Inflammatory macrophage (primary cell): ENCODE measurements at places on chromosomes 7 and 10.

DNA sequence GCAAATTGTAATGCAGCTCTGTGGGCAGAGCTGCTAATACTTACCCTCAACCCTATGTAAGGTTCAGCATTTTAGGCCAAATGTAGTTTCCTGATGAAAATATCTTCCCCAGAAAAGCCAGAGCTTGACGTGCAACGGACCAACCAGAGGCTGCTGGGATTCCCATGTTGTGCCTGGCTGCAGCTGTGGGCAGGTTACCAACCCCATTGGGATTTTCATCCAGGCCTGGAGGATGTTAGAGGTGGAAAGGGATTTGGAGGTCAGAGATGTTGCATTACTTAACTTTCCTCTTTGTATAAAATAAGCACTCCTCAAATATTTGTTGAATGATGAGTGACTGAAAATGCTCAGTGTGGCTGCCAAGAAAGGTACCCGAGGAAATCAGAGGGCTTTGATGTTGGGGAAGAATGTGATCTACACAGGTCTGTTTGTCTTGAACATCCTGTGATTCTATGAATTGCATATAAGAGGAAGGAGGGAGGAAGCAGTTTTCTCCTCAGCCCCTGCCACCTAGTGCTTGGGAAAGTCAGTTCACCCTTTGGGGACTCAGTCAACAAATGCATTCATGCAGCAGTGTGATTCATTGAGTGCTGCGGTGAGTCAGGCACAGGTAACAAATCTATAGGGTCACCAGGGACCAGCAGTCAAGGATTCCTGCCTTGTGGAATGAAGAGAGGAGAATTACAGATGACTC, 487.2 kb downstream of the RPS24 start:
- no peak for DNase-seq

DNA sequence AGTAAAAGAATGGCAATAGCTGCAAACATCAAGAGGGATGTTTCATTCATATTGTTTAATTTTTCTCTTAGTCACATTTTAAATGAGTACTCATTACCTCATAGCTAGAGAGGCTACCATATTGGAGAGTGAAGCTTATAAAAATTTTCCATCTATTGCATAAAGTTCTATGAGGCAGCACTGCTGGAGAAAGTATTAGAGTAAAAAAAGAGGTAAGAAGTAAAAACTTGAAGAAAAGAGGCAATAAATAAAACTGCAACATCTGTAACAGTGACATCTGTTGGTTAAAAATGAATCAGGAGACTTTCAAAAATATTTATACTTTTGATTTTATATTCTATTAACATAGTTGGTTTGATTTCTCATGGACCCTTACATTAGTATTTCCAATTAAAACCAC, 284.5 kb upstream of the SEMA3D start:
- DNase-seq = no peak

DNA sequence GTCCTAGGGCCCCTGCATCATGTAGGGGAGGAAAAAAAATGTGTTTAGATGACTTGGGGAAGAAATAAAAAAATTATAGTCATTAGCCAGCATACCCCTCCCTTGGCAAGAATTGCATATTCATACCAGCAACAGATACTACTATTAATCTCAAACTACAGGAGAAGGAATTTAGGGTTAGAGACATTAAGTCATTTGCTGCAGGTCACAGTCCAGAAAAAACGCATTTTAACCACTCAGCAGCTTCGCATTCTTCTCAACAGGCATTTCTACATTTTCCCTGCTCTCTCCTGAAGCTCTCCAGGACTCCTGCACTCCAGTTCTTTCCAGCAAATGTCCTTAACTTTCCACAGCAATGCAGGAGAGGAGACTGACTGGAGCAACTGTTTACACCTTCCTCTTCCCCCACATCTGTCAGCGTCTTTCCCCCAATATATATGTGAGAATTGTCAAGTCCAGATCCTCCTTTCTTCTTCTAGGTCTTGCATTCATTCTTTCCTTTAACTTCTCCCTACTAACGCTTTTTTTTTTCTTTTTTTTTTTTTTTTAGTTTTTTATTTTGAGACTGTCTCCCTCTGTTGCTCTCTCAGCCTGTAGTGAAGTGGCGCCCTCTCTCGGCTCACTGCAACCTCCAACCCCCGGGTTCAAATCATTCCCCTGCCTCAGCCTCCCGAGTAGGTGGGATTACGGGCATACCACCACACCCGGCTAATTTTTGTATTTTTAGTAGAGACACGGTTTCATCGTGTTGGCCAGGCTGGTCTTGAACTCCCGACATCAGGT, 35.6 kb downstream of the PRPS1L1 start:
- peak; percentile 17 for DNase-seq

DNA sequence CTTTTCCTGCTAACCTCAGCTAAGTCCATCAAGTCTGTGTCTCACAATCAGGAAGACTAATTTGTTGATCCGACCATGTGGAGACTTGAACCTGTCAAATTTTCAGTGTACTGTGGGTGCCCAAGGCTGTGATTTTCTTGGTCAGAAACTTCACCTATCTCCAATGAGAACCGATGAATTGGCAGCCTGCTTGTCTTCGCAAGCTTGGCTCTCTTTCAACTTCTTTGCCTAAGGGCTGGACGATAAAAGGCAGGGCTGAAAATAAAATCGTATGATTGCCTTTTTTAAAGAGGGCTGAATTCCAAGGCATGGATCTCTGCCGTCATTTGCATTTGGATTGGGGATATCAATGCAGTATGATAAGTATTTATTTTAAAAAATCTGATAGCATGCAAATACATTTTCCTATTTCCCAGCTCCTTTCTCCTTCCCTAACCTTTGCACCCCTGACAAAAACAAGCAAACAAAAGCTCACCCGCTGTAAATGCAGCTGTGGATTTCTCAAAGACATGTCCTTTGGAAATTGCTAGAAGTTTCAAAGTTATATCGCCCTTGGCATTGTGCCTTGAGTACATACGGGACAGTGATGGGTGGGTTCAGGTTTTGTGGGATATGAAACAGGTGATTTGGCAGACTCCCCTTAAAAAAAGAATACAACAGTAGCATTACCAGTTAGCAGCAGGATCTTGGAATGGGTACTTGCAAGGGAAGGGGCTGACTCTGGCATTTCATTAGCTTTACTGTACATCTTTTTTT, 80.6 kb downstream of the NPTX2 start:
- DNase-seq = no peak

GRCh38 chr10:104308439-104308903, 29.8 kb downstream of the ITPRIP start:
- DNase-seq = no peak

- DNase-seq = peak; percentile 51
Observed at GRCh38 chr7:88546808-88547207, 212.7 kb upstream of the ZNF804B start.

DNA sequence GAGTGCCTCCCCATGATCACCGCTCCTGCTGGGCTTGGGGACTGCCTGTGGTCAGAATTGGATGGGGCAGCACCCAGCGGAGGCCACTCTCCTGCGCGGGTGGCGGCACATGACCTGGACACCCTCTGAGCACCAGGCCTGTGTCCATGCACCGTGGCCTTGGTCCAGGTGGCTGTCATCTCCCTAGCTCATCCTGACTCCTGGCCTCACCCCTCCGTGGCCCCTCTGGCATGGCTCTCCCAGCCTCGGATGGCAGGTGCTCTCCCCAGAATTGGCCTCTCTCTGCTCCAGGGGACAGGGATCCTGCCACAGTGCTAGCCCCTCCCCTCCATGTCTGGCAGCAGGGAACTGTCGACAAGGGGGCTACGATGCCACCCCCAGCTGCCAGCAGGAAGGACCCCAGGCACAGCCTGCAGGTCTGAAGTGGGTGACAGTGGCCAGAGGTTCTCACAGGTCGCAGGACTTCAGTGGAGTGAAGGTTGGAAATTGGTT, 37.2 kb upstream of the BTBD16 start:
- DNase-seq = no peak

- DNase-seq = no peak
Observed at GRCh38 chr7:116315293-116315692, 105.0 kb downstream of the TES start.

DNA sequence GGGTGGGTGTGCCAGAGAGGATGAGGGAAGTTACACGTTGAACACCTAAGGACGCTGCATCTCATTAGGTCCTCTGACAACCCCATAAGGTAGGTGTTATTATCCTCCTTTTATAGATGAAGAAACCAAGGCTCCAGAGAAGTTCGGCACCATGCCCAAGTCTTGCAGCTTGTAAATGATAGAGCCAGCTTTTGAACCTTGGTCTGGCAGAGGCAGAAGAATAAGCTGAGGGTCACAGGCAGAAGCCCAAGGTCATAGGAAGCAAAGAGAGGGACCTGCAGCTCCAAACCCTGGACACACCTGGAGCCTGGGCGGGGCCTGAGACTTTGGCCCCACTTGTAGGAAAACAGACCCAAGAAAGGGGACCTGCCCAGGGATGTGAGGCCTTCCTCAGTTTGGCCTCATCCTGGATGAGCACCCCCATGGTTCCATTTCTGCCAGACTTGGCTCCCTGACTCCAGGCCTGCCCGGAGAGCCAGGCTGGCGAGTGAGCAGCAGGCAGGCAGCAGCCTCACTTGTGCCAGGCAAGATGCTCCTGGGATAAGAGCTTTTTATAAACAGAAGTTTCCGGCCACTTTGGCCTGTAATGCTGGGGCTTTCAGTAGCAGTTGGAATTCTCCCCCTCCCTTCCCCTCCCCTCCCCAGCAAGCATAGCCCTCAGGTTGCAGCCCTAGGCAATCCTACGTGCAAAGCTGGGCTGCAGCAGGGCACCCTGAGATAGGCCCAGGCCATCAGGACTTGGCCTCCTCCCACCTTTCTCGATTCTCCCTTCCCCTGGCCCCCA, 2.4 kb downstream of the KCNH2 start:
- DNase-seq = no peak

DNA sequence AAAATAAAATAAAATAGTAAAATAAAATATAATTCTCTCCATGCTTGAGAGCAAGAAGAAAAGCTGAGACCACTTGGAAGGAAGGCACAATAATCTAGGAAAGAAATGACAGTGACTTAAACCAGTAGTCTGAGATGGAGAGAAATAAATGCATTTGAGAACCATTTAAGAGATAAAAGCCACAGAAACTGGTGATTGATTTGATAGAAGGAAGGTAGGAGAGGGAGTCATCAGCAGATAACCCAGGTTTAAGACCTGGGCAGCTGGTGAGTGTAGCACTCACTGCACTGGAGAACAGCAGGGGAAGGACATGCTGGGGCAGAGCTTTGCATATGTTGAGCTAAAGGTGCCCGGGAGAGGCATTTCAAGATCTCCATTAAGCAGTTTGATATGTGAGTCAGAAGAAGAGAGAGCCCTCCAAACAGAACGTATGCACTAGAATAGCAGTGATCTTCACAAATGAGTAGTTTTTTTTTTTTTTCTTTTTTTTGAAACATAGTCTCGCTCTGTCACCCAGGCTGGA, 268.0 kb downstream of the DYNC1I1 start:
- no peak for DNase-seq

DNA sequence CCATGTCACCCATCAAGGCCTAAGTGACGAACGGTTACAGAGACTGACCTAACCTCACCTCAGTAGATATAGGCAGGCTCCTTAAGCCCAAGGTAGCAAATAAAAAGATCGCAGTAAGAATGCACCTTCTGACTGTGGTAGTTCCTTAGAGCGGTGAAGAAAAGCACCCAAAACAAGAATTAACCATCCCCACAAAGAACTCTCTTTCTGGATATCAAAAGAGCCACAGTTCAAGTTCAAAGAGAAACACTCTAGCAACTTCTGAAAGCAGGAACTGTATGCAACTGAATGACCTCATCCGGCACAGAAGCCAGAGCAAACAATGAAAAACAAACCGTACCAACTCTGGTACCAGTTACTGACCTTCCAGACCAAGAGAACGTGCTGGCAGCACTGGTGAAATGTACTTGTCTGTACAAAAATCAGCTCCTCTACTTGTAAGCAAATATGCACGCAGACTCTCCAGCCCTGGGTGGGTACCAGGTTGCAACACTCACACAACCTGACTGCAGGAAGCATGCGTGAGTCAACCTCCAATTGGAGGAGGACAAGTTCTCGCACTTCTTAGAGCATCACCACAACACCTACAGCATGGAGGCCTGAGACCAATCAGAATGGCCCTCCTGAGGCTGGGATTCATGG, 202.7 kb downstream of the FAM107B start:
- peak; percentile 56 for DNase-seq

DNA sequence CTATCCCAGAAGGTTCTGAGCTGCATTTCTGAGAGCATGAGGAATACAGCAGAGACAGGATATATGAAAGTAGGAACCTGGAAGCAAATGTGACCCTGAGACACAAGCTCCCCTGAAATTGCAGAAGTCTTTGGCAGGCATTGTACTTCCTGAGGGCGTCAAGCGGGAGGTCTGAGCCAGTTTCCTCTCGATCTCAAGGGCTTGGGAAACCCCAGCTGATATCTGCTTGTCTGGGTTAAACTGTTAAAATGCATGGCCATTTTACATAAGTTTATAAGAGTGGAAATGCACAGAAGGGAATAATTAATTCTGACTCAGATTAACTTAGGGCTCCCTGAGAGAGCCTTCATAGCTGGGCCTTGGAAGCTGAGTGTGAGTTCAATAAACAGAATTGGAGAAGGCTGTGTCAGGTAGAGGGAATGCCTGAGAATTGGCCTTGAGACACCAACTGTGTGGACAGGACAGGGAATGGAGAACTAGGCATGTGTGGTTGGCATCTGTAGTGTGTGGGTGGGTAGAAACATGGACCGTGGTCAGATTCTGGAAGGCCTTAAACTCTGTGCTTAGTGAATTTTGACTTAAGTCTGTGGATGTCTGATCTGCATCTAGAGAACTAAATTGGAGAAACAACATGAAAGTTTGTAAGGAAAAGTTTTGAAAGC, 53.3 kb downstream of the WIPF3 start:
- peak; percentile 90 for DNase-seq
